ENCODE measurements at places on chromosomes 2 and 18.

DNA sequence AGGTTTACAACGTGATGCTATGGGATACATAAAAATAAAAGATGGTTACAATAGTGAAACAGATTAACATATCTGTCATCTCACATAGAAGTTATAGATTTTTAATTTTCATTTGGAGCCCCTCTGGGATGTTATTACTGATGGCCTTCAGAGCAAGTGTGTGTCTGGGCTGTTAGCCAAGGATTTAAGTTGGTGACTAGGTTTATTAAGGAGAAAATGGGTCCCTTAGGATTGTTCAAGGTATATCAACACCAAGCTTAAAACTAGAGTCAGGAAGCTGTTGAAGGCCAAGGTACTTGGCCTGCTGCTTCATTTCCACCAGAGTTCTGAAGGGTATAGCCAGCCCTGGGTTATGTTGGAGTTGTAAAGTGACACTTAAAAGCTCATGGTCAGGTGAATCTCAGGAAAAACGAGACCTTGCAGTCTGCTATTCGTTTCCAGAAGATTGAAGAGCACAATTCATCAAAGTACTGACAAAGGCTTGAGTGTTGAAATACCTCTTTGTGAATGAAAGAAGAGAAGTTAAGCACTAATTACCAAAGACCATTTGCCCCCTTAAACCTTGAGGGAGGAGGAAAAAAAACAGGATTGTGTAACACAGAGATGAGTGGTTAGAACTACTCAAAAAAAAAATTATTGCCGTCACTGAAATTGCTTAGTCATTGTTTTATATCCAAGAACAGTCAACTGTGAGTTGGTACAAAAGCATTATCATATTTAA lies 48.4 kb downstream of the MAP2 start:
- DNase-seq: no peak

- no peak for DNase-seq
Measured at GRCh38 chr2:73561422-73561821, 80.8 kb downstream of the NAT8 start.

DNA sequence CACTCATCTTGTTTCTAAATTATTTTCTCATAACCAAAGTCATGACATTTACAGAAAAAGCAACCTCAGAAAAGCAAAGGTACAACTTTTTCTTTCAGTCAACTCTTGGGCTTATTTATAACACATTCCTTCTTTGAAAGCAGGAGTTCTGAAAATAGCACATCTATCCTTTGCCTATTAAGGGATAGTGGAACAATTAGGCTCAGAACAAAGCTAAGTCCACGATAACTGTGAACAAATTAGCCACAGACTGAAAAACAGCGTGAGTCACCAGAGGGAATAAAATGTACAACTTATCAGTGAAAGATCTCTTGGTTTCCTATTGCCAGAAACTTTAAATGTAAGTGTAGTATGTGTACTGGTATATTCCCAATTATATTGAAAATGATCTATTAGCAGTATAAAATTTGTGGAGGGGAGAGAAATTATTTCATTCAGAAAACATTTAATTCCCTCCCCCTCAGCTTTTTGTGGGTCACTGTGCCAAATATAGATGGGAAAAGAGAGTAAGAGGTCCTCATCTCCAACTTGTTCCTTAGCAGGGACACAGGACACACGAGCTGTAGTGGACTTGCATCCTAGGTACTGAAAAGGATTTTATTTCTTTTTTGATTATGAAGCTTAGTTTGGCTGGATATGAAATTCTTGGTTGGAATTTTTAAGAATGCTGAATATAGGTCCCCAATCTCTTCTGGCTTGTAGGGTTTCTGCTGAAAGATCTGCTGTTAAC lies 15.4 kb upstream of the MATN3 start:
- DNase-seq: no peak

GRCh38 chr18:37582261-37582660 lies 16.7 kb upstream of the CELF4 start:
- no peak for DNase-seq

DNA sequence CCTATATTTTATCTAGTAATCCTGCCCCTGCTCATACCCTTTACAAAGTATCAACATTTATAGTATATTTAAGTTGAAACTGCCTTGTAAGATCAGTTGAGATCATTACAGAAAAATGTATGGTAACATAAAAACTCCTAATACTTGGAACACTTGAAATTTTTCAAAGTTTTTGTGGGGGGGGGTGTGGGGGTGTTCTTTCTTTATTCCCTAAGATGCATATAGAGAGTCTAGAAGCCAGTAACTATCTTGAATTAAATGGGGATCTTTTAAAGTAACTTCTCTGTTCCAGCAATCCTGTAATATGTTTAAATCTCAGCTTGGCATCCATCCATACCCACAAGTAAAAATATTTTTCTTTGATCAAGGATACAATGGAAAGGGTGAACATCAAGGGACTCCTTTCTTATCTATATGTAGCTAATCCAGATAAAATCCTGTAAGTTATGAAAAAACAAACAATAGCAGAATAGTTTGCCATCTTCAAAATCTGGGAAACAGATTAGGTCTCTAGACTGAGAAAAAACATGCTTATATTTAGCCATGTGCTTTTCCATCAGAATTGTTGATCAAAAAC lies 455.3 kb downstream of the MEIS1 start:
- DNase-seq: no peak

Data from activated CD4-positive, alpha-beta T cell treated with anti-CD3 and anti-CD28 coated beads, Interleukin-2, amount 50 U/mL, for 48 hours (primary cell).